ENCODE measurements at places on chromosomes 4 and X.

- no peak for DNase-seq
These were observed 2185.9 kb upstream of the TENM3 start for GRCh38 chr4:180057299-180057721.

- no peak for DNase-seq
These were observed 384.8 kb downstream of the PPP4R3C start for GRCh38 chrX:27078371-27078770.

DNA sequence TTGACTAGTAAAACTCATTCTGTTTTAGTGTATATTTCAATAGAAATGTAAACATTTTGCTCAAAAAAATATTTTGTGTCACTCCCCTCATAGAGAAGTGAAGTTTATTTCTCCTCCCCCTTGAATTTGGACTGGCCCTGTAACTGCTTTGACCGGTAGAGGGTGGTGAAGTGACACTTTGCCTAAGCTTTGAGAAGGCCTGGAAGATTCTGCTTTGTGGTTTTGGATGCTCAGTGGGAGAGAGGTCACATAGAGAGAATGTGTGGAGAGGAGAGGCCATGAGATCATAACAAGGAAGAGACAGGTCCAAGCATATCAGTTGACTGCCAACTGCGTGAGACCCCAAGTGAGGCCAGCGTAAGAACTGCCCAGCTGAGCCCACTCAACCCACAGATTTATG is 19.1 kb upstream of the ARX start:
- DNase-seq = no peak

- no peak for DNase-seq
These were observed 18.4 kb upstream of the RNF4 start for GRCh38 chr4:2450394-2451035.

DNA sequence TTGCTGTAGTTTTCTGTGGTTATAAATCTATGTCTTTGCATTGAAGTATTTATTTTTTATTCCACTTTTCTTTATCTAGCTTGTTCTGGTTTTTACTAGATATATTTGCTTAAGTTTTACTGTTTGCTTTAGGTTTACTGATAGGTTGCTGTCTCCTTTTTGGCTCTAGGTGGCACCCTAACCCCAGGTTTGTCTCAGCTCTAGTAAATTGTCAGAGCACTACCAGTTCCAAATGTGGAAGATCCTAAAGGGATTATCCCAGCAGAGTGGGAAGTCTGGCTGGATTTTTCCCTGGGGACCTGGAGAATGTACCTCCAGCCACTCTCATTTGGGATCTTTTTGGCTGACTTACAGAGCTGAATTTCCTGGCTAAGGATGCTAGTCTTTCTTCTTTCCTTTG is 106.1 kb downstream of the PBDC1 start:
- peak; percentile 25 for DNase-seq

- no peak for DNase-seq
These were observed 59.6 kb upstream of the TAB3 start for GRCh38 chrX:30948626-30949025.

- DNase-seq = no peak
These were observed 20.5 kb upstream of the AFAP1 start for GRCh38 chr4:7960017-7960789.

- DNase-seq = no peak
These were observed 66.0 kb downstream of the CAMK2D start for GRCh38 chr4:113695328-113696169.

- DNase-seq = no peak
These were observed 22.4 kb upstream of the ARMCX4 start for GRCh38 chrX:101462892-101463291.

DNA sequence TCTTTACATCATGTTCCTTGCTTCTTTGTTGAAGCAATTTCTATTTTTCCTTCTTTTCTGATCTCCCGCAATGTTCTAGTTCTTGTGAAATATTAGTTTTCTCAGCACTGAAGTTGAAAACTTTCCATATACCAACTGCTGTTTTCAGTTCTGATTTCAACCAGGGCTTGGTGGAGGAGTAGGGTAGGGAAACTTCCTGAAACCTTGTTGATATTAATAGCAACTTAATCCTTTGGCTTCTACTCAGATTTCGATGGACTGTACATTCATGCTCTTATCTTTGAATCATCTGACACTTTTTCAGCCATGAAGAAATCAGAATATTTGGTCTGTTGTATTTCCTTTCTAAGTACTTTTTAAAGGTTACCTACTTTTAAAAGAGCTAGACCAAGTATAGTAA is 315.8 kb downstream of the RPA4 start:
- DNase-seq = no peak
